CD4-positive, alpha-beta T cell treated with Interleukin-17A for 1 hour (primary cell): ENCODE measurements at places on chromosomes 2 and 18.

GRCh38 chr2:149572102-149572953 lies 15.2 kb downstream of the MMADHC start:
- DNase-seq: no peak

DNA sequence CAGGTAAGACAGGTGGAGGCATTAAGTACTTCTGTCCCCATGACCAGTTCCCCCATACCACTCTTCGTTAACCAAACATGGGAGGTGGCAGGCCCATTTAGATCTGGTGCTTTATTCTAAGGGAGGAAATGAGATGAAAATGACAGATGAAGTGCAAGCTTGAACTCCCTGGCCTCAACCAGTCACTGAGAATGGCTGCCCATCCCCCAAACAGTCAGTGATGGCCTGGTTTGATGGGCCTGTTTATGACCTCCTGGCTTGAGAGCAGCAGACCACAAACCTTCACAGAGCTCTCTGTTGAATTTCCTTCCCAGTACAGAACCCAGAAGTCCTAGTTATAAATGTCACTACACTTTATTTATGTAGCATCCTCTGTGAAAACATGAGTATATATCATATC lies 31.1 kb downstream of the EPAS1 start:
- DNase-seq: no peak

- no peak for DNase-seq
These were observed 134.3 kb upstream of the STON1 start for GRCh38 chr2:48395658-48396057.

DNA sequence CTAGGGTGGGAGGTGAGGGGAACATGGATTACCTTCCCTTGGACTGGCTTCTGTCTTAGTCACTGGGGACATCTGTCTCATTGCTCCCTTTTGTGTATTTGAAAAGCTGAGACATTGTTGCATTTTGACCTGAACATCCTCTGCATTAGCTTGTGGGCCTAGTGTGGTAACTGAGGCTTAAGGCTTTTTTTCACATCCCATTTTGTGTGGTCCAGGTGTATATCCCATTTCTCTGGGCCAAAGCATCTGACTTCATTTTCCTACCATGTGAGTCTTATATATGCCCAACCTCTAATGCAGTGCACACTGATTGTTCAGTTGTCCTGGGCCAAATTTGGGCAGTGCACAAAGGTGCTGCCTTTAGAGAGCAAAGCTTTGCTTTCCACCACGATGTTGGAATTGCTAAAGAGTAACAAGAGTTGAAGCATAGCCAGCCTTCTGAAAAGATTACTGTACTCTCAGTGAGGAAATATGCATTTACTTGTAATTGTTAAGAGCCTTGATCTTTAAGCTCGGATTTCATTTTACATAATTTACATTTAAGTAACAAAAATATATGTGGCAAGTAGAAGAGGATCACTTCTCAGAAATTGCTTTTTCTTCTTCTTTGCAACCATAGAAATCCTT lies 13.3 kb downstream of the PRKCE start:
- DNase-seq: no peak

- no peak for DNase-seq
These were observed 1.6 kb downstream of the SESTD1 start for GRCh38 chr2:179263015-179263414.

GRCh38 chr2:25174192-25174861 lies 5.9 kb upstream of the POMC start:
- no peak for DNase-seq

DNA sequence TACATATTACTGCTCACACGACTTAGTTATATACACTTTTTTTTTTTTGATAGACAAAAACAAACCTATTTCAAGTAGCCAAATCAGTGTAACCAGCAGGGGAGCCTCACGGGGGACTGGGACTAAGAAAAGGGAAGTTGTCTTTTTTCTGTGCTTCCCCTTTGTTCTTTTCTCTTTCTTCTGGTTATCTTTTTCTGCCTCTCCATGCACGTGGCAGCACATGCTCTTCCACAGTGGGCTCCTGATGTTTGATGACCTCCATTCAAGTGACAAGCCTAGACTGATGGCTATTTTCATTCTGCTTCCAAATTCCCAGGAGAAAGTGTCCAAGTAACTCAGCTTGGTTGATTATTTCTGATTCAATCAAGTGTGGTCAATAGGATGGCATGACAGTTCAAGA lies 98.2 kb upstream of the STK39 start:
- DNase-seq: no peak

DNA sequence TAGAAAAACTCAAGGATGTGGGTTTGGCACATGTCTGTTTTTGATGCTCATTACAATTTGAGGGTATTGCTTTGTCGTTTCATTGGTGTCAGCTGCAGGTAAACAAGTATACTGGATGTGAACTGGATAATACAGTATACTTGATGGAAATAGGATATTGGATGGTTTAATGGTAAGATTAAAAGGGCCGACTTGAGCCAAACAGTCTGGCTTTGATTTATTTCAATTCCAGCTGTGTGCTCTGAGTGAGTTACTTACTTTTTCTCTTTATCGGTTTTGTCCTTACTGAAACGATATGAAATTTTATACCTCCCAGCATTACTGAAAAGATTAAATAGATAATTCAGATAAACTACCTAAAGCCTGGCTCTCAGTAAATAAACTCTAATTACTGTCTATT lies 227.6 kb downstream of the ASXL3 start:
- no peak for DNase-seq

GRCh38 chr18:37383036-37383785 lies 182.4 kb downstream of the CELF4 start:
- no peak for DNase-seq
